ENCODE measurements at places on chromosomes 6 and 20.

DNA sequence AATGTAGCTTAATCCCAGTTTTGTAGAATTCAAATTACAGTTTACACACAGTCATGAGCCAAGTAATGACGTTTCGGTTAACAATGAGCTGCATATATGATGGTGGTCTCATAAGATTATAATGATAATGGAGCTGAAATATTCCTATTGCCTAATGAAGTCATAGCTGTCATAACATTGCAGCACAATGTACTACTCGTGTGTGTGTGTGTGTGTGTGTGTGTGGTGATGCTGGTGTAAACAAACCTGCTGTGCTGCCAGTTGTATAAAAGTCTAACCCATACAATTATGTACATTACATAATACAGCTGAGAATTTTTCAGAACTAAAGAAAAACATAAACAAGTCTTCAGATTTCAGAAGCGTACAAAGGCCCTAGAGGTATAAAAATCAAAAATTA lies 66.7 kb upstream of the ARID1B start:
- no peak for DNase-seq

DNA sequence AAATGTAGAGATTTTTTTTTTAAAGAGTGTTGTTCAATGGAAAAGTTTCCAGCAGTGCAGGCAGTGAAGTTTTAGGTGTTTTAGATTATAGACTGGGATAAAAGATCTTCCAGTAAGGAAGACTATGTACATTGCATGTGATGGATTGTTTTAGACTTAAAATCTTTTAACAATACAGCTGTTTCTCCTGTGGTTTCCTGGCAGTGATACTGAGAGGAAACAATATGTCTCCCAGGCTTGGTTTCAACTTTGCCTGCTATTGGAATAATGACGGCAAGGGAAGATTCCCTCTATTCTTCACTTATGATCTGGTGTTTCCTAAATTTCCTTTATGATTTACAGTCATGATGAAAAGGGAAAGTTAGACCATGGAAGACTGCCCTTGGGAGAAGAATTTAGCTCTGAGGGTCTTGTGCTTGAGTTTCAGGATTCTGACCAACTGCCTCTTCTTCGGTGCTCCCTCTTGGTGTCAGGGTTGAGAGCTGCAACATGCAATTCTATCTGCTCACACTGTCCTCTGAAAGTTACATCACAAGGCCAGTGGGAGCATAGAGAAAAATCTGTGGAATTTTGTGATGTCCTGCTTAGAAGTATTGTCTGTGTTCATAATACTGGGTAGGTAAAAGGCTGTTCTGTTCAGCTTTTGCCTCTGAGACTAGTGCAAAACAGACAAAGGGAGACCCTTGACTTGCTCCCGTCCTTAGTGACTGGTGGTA lies 262.8 kb upstream of the MAN1A1 start:
- no peak for DNase-seq

- no peak for DNase-seq
Observed at GRCh38 chr6:6771964-6772363, 183.4 kb downstream of the LY86 start.

- DNase-seq, result no peak
Observed at GRCh38 chr6:14518515-14519217, 401.1 kb downstream of the CD83 start.

DNA sequence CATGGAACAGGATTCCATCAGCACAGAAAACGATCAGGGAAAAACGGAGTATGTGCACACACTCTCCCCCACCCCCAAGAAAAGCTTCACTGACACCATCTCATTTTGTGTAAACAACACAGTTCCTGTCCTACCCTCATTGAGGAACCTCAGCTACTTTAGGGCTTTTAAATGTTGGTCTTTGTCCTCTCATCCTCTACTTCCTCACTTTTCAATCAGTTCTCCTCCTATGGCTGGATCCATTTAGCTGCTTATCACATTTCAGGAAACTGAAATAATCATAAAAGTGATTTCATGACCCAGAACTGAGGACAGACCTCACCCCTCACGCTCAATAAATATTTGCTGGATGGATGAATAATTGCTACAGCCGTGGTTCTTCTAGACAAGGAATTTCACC lies 33.1 kb upstream of the PNRC1 start:
- no peak for DNase-seq

DNA sequence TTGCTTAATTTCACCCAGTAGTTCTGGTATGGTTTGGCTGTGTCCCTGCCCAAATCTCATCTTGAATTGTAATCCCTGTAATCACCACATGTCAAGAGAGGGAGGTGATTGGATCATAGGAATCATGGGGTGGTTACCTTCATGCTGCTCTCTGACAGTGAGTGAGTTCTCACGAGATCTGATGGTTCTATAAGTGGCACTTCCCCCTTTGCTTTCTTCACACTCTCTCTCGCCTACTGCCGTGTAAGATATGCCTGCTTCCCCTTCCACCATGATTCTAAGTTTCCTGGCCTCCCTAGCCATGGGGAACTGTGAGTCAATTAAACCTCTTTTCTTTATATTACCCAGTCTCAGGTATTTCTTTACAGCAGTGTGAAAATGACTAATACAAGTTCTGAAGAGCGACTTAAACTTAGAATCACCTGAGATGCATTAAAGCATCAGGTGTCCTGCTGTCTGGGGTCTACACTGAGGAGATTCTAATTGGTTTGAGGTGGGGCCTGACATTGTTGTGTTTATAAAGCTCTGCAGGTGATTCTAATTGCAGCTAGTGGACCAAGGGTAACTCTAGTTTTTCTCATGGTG lies 82.1 kb upstream of the DTNBP1 start:
- no peak for DNase-seq

- no peak for DNase-seq
Observed at GRCh38 chr20:40650707-40651106, 38.3 kb downstream of the MAFB start.

DNA sequence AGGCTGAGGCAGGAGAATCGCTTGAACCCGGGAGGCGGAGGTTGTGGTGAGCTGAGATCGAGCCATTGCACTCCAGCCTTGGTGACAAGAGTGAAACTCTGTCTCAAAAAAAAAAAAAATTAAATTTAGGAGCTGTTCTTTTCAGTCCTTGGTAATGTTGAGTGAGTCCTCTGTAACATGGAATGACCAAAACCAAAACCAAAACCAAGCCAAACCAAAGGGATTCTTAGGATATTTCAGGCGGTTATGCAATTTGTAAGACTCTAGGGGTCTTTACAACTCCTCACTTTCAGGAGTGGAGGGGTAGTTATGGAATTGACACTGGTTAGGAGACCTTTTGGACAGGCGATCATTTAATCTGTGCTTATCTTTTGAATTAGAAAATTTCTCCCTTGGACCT lies 15.8 kb downstream of the TIAM2 start:
- DNase-seq, result no peak

DNA sequence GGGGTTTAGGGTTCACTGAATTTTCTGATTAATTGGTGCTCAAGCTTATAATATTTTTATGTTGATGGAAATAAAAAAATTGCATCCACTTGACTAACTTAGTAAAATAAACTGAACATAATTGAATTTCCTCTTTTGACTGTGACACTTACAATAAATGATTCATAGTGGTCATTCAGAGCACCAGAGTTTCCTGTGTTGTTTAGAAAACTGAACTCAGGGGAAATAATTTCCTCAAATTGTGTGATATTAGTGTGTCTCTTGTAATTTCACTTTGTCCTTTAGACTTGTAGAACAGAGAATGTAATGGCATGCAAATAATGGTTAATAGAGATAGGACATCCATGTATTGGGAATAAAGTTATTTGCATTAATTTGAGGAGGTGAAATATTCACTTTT lies 319.7 kb upstream of the MAN1A1 start:
- DNase-seq, result no peak

- no peak for DNase-seq
Observed at GRCh38 chr6:27545271-27546046, 72.6 kb upstream of the ZNF184 start.

GRCh38 chr20:37584238-37584807 lies 56.6 kb upstream of the BLCAP start:
- no peak for DNase-seq

DNA sequence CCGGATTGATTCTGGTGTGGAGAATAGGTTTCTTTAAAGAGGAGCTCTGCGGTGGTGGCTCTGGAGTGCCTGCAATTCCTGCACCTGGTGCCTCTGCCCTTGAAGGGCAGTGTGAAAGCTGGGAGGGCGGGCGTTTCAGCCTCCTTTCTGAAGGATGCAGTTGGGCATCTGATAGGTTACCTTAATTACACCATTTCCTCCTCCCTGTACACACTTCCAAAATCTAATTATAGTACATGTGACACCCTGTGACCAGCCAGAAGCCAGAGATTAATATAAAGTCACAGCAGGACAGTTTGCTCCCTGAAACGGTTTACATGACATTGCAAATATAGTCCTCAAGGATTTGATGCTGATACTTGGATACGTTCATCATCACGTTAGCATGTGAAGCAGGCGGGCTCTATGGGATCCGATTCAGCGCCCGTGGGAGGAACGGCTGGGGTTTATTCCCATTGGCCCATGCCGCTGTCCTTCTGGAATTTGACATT lies 548.2 kb downstream of the QKI start:
- no peak for DNase-seq

GRCh38 chr20:61958773-61959700 lies 106.6 kb downstream of the TAF4 start:
- no peak for DNase-seq

DNA sequence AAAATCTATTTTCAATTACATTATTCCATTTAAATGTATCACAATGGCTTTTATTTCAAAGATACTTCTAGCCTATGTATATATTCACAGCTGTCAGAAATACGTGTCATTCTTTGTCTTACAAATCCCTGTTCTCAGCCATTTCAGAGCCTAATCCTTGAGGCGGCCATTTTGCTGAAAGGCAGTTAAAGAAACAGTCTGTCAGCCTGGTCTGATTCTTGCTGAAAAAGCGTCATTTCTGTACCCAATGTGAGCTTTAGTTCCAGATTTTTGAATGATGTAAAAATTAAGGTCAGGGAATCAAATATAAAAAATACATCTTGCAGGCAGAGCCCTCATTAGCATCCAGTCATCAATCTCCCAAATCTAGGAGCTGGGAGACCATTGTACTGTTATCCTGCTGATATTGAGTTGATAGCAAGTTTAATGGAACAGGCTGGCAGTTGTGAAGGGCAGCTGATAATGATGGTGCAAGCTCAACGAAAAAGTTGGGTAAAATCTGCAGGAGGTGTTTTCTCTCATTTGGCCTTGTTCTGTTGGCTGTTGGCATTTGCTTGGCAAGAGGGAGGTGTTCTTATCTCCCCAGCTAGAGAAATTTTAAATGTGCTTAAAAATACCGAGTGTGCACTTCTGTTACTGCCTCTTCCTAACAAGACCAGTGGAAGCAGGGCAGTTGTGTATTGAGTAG lies 314.8 kb downstream of the SOX4 start:
- no peak for DNase-seq

- no peak for DNase-seq
Observed at GRCh38 chr20:44390280-44390679, 34.8 kb downstream of the HNF4A start.

DNA sequence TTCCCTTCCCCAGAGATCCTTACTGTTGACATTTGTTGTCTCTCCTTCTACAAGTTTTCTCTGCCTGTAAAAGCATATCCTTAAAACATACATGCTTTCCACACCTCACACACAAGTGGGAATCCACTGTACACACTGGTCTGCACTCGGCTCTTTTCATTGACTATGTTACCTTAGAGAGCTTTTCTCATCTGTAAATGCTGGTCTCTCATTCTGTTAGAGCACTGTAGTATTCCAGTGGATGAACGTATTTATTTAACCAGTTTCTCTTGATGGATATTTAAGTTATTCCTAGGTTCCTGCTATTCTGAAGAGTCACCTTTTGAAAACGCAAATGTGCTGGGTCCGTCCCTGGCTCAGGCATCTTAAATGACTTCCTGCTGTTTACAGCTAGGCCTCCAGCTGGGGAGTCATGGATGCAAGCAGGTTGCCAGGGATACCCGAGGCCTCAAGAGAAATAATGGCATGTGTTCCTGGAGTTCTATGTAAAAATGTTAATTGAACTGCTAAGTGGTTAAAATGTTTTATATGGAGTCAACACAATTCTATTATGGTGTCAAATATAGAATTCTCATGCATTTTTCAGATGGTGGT lies 61.1 kb upstream of the TGM3 start:
- no peak for DNase-seq

DNA sequence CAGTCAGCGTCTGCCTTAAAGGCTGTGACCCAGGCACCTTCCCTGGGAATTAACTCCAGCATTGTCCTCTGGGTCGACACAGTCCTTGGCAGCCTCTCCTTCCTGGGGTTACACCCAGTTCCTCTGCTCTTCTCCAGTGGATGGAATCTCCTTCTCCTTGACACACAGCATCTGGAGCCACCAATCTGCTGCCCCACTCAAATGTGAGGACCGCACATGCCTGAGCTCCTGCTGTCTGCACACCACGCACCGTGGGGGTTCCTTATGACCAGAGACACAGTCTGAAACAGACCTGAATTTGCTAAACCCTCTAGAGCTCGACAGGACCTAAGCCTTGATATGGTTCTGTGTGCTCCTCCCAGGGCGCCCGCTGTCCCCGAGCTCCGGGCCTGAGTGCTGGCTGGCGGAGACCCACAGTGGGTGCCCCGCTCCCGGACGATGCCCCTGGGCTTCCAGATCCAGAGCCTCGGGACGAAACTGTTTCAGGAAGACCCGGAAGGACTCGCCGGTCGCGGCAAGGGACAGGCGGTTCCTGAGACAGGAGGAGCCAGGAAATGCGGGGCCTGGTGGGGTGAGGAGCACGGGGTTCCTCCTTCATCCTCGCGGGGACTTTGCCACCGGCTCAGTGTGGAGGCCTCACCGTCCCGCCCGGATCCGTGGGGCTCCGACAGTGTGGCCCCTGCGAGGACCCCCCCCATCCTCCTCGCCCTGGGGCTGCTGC lies 2.5 kb upstream of the RAET1G start:
- no peak for DNase-seq

DNA sequence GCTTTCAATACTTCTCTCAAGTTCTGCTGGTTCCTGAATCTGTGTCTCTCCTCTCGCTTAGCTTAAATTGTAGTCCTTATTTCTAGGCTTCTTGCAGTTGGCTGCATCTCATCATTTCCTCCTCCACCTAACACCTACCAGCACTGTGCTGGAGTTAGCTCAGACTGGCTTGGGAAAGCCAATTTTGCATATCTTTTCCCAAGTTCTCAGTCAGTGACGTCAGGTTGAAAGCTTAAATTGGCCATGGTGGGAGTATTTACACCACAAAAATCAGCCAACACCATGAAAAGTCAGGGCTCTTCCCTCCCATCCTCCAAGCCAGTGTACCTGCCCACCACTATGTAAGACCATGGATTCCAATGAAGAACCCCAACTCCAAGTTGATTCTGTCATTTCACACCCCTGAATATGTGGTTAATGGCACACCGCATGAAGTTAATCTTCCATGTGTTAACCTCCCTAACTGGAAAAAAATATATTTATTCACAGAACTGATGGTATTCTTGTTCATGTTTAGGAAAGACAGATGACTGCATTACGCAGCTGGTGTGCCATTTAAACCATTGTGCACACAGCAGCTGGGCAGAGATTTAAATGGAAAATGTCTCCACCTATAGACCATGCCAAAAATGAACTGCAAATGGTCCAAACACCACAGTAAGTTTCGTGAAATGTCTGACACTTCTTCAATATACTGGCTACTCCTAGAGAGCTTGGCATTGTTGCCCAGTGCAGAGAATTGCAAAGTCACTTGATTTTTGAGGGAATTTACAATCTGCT lies 274.1 kb upstream of the MAP3K7 start:
- DNase-seq, result peak; percentile 1

GRCh38 chr6:105313211-105313610 lies 89.7 kb downstream of the PREP start:
- DNase-seq, result no peak

- DNase-seq, result no peak
Observed at GRCh38 chr20:23105193-23105592, 19.1 kb upstream of the CD93 start.
